Uterus (tissue), 4 donors: ENCODE measurements at places on chromosomes 3 and 15. TPM values are rescaled to one million over a fixed set of nuclear protein-coding genes. Genes with fewer than 3 reads are reported as not detected.
A peak's percentile ranks its signal among the peaks of the same experiment; 100 is the strongest.

ITIH3 gene
- total RNA-seq: 11.8 TPM

DNA sequence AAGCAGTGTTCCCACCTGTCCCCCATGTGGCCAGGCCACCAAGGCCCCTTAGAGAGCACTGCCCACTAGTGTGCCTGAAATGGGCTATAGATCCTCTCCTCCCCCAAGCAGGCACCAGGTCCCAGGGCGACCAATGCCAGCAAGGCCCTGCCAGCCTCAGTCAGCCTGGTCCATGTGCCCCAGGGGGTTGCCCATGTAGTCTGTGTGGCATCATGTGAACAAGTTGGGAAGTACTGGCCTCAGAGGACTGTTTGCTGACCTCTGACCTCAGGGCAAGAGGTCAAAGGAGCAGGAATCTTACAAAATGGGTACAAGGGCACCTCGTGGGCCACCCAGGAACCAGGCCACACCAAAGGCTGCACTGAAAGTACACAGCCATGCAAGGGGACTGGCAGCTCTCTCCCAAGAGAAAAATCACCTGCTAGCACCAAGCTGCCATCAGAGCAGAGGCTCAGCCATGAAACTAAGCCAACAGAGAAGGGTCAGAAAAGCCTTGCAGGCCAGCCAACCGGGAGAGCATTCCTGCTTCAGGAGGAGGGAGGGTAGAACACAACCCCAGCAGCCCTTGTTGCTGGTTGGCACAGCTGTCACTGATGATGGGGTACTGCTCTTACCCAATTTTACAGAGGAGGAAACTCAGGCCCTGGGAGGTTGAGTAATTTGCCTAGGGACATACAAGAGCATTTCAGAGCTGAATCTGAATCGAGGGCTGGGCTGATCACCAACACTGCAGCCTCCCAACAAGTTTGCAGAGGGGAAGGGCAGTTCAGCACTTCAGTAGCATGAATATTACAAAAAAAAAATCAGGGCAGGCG, 5.2 kb upstream of the FURIN start:
- no peaks in the 10 kb centered on the region for H3K4me1 ChIP-seq
- no peak overlapping the region for H3K27ac ChIP-seq
- no peak for DNase-seq
- no peak overlapping the region for H3K4me3 ChIP-seq
- no peaks in the 10 kb centered on the region for H3K36me3 ChIP-seq

DNA sequence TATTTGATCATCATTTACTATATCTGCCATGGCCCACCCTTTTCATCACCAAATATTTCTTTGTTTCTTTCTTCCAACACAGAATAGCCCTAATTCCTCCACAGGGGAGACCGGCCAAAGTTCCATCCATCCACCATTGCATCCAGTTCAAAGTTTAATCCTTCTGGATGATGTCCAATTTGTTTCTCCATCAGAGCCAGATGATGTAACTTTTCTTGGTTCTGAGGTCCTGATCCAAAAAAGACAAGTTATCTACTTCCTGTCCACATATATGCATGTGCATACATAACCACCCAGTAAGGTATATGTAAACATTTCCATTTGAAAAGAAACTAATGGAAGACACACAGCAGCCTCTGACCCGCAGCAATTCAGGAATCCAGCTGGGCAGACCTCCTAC, 237.3 kb downstream of the SHOX2 start:
- H3K36me3 ChIP-seq: no peaks in the 10 kb centered on the region
- DNase-seq: no peak
- no peaks in the 10 kb centered on the region for H3K4me1 ChIP-seq
- H3K27me3 ChIP-seq: no peaks in the 10 kb centered on the region

DNA sequence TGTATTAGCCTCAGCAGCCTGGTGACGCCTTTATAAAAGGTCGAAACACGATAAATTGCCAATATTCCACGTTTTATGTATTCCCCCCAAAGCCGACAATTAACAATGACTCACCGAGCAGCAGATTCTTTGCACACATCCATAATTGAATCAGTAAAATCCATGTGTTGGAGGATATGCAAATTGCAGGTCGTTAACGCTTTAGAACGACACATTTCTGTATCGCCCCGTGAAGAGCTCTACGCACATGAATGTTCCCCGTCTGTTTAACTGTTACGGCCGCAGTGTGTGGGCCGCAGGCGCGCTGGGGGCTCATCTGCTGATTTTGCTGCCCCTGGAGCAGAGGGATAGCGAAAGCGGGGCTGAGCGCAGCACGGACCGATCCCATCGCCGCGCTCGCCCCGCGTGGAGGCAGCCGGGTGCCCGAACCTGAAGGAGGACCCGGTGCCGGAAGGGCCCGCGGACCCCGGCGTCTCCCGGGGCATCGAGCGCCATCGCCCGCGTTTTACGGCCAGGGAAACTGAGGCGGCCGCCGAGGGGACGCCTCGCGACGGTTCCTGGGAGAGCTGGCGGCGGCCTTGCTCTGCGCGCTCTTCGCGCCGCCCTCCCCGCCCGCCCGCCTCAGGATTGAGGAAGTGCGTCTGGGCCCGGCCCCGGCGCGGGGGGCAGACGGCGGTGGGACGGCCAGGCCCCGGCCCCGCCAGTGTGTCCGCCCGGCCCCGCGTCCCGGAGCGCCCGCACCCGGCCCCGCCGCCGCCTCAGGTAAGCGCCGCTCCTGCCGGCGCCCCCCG, at the start of gene LRRK1:
Gene LRRK1, plus strand, starts transcription at position 668 of the 791 bp plus-strand sequence. CDS start 5,276 bp downstream, outside the sequence.
- H3K27ac ChIP-seq: peak within 1 kb of the TSS; percentile 78
- H3K27me3 ChIP-seq: no peaks in the 10 kb centered on the region

DNA sequence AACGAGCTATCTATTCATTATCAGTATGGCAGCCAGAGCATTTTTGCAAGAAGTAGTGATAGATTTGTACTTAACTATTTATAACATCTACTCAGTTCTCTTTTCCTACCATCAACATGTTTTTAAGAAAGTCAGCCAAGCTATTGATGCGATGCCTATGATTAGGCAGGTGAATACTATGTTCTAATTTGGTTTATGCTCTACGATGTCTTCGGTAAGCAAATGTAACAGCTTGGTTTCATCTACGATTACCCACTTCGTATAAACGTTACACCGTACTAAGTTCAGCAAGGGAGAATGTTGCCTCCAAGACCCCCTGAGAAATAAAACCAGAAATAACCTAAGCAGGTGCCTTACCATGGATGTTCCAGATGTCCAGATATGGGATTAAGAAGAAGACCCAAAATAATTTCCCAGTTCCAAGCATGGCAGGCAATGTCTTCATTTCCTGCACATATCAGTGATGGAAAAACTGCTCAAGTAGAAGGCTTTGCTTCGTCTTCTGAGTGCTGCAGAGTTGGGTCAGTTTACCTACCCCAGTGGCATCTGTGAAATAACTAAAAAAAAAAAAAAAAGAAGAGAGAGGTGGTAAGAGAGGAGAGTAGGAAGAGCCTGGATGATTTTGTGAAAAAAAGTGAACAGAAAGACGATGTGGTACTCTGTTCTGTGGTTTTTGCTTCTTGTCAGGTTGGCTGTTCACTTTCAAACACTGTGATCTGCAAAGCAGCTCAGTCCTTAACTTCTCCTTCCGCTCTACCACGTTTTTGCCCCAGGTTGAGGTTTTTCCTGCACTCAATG, at the start of gene BTLA:
Gene BTLA, minus strand, starts transcription at position 559 of the 798 bp plus-strand sequence. Its CDS starts 114 bp downstream, at position 445.
- H3K27ac ChIP-seq: no peak within 1 kb of the TSS
- H3K4me3 ChIP-seq: no peak within 1 kb of the TSS
- DNase-seq: no peak
- H3K27me3 ChIP-seq: no peaks in the 10 kb centered on the region

GRCh38 chr3:37695138-37695537, 166.5 kb upstream of the CTDSPL start:
- H3K4me3 ChIP-seq: no peak overlapping the region
- H3K4me1 ChIP-seq: no peaks in the 10 kb centered on the region
- no peaks in the 10 kb centered on the region for H3K27me3 ChIP-seq
- DNase-seq: no peak

- H3K4me3 ChIP-seq: no peak overlapping the region
- H3K4me1 ChIP-seq: no peaks in the 10 kb centered on the region
- no peak for DNase-seq
- no peaks in the 10 kb centered on the region for H3K27me3 ChIP-seq
- no peak overlapping the region for H3K27ac ChIP-seq
- no peaks in the 10 kb centered on the region for H3K36me3 ChIP-seq
Observed at GRCh38 chr3:27649277-27649676, 72.8 kb downstream of the EOMES start.

DNA sequence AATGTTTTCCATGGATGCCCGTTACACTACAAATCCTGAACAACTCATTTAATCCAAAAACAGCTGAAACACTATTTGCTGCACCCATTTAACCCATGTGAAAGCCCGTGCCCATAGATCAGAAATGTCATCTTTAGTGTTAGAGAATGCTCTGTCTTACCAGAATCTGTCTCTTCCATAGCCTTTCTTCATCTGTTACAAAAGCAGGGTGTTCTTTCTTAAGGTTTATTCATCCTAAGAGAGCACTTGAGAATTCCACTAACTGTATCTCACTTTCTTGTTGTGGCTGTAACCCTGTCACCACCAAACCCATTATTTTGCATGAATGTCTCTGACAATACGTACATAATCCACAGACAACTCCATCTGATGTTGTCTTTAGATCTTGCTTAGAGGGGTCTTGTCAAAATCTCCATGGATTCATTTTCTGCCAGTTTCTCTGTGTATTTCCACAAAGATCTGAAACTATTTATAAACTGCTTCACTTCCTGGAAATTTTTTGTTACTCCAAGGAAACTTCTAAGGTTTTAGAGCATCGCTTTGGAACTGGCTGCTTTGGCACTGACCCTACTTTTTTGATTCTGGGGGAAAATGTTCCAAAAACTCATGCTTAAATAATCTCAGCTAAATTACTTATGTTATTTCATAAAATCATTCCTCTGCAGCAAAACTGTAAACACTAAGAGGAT, 167.8 kb upstream of the CCDC54 start:
- H3K27ac ChIP-seq: peak overlapping the region; percentile 42
- no peaks in the 10 kb centered on the region for H3K4me1 ChIP-seq
- no peaks in the 10 kb centered on the region for H3K36me3 ChIP-seq
- no peak overlapping the region for H3K4me3 ChIP-seq
- no peaks in the 10 kb centered on the region for H3K27me3 ChIP-seq

DNA sequence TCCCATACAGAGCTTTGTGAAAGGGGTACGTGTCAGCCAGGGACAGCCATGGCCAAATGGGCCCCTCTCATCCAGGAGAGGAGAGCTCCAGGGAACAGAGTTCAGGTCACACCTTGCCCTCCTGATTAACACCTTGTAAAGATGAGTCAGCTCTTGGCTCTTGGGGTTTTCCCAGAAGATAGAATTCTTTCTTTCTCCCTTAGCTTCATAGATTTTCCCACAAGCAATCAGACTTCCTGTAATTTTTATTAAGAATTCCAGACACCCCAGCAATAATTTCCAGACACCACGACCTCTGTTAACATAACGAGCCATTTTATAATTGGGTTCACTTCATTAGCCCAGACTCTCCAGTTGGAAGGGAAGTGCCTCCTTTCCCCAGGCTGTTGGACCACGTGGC, 86.4 kb downstream of the LRTM1 start:
- DNase-seq: no peak
- H3K4me3 ChIP-seq: no peak overlapping the region
- H3K27me3 ChIP-seq: no peaks in the 10 kb centered on the region
- H3K27ac ChIP-seq: no peak overlapping the region
- no peaks in the 10 kb centered on the region for H3K36me3 ChIP-seq
